ENCODE measurements at places on chromosomes 3 and 15.

DNA sequence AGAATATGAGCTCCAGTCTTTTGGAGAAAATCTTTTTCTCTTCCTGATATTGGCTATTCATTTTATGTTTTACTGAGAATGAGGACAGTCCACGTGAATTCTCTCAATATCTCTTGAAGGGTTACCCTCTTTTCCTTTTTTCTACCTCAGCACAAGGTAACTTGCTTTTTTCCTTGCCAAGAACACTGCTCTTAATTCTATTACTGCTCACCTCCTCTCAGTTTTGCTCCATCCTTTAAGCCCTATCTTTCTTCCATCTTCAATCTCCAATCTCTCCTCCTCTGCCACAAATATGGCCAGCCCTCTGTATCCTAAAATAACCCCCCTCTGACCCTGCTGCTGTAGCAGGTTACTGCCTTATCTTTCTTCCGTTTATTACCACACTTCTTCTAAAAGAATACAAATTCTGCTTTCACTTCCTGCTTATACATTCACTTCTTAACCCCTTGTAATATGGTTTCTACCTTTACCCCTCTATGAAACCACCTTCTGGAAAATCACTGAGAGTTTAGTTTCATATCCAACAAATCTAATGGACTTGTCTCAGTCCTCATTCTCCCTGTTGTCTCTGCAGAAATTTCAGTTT is 89.0 kb downstream of the NFKBIZ start:
- DNase-seq = no peak

DNA sequence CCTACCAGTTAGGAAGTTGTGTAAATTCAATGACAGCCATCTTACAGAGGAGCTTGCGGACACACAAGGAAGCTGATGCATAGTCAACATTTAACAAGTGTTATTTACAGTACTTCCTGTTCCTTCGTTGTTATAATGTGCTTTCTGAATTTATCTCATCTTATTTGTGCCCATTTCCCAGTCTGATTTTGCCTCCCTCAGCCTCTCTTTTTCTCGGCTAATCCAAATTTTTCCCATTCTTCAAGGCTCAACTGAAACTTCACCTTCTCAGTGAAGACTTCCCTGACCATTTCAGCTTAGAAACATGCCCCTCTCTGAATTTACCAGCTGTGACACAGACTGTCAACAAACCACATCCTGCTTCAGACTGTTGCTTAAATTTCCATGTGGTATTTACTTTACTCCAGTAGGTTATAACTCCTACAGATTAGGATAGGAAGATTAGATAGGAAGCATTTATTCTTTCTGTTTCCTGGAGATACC is 55.7 kb upstream of the CP start:
- no peak for DNase-seq

GRCh38 chr3:61809879-61810278 is 248.5 kb downstream of the PTPRG start:
- peak; percentile 50 for DNase-seq

GRCh38 chr3:107978131-107979055 is 112.4 kb downstream of the CD47 start:
- DNase-seq = no peak

DNA sequence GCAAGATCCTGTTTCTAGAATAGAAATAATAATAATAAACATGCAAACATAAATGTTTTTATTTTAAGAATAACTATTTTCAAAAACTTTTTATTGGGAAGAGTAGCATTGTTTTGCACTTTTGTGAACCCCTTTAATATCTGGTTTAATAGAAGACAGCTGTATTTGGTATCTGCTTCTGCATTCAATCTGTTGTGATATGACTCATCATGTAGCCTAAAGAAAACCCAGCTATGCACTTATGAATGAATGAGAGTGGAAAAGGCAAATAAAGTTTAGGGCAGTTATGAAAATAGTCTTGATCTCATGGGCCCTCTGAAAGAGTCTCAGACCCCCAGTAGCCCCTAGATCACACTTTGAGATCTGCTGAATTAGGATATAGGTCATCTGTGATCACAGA is 100.4 kb upstream of the PPP2R3A start:
- no peak for DNase-seq

DNA sequence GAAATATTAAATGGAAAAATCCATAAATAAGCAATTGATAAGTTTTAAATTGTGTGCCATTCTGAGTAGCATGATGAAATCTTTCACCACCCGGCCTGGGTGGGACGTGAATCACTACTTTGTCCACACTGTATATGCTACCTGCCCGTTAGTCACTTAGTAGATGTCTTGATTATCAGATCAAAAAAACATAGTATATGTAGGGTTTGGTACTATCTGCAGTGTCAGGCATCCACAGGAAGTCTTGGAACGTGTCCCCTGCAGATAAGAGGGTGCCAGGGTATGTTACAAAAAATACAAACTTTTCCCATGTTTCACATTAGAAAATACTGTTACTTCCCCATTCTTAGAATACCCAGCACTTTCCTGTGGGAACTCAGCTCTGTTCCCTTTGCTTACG is 35.2 kb downstream of the FAM81A start:
- DNase-seq = no peak

- no peak for DNase-seq
Measured at GRCh38 chr3:64380546-64380945, 155.3 kb upstream of the PRICKLE2 start.

DNA sequence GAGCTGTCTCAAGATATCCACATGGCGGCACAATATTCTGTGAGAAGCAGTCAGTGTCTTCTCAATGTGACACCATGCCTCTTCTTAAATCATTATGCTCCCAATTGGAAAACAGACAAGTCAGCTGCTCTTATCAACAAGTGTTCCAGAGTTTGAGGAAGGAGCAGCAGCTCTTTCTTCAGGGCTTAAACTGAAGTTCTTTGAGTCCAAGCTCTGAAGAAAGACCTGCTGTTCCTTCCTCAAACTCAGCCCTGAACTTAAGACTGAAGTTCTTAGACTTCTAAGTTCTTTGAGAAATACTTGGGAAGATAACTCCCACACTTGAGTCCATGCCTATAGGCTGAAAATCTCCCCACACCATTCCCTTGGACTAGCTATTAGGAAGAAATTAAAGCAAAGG is 43.4 kb downstream of the NPTN start:
- no peak for DNase-seq
